ENCODE measurements at places on chromosomes 4 and X.

GRCh38 chr4:126890994-126891393 is 741.8 kb upstream of the INTU start:
- no peak for DNase-seq

DNA sequence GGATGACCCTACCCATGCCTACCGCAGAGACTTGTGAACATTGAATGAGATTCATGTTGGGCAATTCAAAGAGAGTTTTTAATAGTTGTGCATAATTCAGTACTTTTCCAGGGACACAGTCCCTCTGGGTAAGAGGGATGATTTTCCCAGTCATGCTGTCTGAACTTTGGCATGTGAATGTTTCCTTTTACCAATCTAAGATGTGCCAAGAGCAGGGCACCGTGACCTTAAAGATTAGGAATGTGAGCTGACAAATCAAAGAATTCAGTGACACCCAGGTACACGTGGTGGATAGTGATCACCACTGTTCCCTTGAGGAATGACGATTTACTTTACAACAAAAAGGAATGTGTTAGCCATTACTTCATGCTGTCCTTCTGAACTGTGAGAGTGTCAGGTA is 515.6 kb downstream of the PPARGC1A start:
- DNase-seq: no peak

- no peak for DNase-seq
These were observed 833.6 kb upstream of the AGA start for GRCh38 chr4:178275671-178276360.

DNA sequence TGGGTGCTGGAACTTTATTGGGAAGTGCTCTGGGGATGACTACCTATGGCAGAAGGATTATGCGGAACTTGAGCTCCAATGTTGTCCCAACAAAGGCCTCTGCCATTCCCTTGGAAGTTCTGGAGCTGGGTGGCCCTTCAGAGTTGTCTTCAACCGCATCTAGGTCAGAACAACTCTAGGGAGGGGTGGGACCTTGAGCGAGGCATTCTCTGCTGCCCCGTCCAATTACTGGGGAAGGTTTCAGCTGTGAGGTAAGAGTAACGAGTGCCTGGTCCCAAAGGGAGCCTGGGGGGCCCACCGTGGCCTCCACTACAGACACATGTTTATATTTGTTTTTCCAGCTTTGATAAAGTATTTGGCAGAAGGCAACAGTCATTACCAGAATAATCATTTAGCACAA is 79.4 kb downstream of the MAOA start:
- DNase-seq: no peak

DNA sequence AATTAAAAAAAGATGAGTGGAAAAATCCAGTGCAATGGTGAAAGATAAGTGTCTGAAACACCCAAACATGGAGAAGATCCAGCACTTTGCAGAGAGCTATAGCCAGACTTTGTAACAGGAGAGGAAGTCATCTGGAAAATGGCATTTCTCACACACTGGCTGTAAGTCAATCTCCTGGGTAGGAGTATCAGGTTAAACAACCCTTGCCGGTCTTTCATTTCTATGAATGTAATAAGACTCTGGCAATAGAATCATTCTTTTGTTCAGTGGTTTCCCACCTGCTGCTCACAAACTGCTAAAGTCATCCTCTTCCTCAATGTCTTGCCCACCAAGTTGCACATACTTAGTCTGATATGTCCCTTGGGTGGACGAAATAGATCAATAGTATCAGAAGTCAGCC is 94.0 kb upstream of the ATP8A1 start:
- DNase-seq: no peak

GRCh38 chr4:110085131-110085530 is 113.3 kb downstream of the ELOVL6 start:
- DNase-seq: no peak

DNA sequence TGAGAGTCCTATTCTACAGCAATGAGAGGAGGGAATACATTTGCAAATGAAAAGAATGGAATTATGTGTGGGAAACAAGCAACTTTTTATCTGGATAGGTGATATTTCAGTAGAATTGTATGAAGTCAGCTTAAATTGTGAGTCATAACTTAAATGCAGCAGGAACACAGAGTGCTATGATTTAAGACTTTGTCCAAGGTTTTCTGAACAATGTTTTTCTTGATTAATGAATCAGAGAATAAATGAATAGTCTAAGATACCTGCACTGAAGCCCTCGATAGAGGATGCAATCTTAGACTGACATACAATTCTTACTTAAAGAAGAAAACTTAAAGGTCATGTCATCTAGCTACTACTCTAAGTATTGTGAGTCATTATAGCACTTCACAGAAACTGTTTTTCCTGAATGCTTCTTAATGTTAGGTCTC is 8.0 kb downstream of the ARHGEF38 start:
- no peak for DNase-seq

DNA sequence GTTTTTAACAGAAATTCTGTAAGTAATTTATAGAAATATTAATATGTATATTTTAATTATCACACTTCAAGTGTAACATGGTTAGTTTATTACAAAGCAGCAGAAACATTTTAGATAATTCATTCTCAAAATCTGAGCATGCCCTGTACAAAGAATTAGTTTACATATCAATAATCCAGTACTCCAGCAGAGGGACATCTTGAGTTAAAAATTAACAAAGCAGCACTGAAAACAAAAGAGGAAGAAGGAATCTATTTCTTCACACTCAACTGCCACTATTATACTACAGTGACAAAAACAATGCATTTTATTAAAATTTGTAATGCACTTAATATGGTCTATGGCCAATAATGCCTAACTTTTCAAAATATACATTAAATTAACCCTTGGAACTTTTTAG is 179.1 kb upstream of the KLHL4 start:
- DNase-seq: no peak

DNA sequence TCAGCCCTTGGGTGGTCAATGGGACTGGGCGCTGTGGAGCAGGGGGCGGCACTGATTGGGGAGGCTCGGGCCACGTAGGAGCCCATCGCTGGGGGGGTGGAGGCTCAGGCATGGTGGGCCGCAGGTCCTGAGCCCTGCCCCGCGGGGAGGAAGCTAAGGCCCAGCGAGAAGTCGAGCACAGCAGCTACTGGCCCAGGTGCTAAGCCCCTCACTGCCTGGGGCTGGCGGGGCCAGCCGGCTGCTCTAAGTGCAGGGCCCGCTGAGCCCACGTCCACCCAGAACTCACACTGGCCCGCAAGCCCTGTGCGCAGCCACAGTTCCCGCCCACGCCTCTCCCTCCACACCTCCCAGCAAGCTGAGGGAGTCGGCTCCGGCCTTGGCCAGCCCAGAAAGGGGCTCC is 66.4 kb downstream of the ZNF141 start:
- DNase-seq: no peak

DNA sequence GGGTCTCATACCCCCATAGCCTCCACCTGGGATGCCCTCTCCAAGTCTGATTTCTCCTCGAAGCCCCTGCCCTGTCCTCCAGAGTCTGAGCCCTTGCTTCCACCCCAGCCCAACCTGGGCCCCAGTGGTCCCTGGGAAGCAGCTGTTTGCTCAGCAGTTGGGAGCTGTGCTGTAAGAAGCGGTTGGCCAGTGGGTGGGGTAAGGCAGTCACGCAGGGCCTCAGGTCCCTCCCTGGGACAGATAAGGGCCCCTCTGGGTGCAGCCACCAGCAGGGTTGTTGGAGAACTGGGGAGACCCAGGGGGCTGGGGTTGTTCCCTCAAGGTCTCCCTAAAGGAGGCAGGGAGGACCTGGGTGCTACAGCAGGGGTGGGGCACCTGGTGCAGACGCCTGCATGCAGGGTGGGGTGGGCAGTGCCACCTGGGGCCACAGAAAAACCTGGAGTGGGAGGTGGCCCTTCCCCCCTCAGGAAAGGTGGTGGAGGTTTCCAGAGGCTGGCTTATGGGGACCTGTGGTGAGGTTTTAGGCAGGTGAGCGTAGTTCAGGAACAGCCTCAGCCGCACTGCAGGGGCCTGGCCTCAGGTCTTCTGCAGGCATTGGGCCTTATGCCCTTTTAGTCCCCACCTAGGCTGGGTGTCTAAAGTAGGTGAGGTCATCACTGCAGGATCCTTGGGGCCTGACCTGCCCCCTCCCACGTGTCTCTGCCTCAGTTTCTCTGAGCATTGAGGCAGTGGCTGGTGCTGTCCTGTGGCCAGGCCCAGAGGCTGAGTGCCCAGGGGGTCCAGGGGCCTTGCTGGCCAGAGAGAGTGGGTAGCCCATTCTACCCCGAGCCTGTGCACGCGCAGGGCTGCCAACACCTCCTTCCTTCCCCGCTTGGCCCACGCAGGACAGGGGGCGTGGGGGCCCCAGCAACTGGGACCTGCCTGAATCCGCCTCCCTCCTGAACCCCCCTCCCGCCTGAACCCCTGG is 3.1 kb upstream of the SLC26A1 start:
- DNase-seq: no peak

DNA sequence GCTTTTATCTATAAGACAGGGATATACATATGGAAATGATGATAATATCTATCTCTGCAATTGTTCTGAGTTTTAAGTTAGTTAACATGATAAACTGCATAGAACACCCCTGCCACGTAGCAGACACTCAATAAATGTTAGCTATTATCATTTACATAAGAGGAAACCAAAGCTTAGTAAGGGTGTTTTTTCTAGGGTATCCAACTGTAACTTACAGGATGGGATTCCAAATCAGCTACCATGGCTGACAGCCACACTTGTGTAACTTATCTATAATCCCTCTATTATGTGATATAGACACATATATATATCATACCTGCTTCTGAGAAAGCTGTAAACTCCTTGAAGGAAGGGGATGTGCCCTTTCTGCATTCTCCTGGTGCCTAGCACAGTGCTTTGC is 1.1 kb upstream of the SPARCL1 start:
- DNase-seq: no peak

- peak; percentile 15 for DNase-seq
These were observed 763.6 kb upstream of the AGA start for GRCh38 chr4:178205826-178206225.

- peak; percentile 45 for DNase-seq
These were observed at the start of gene HPSE for GRCh38 chr4:83334425-83335241. Gene HPSE, minus strand, starts transcription at chr4:83334848. Its CDS starts 66 bp downstream, at chr4:83334782.

DNA sequence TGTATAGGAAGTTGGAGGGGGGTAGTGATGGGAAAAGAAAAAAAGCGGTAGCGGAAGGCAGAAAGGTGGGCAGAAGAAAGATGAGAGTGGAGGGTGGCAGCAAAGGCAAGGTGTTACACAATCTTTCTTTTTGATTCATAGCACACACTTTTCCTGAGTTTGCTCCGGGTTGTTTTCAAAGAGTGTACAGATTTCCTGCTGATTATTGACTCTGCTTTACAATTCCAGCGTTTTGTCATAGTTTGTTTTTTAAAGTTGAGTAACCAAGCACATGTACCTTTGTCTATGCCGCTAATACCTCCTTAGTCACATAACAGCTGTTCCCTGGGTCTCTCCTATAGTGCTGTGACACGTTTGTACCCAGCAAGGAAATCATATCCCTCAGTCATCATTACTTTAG is 50.3 kb downstream of the AGA start:
- DNase-seq: no peak

GRCh38 chrX:30741545-30741944 is 88.3 kb downstream of the GK start:
- no peak for DNase-seq

- DNase-seq: no peak
These were observed 289.3 kb upstream of the GATB start for GRCh38 chr4:152050106-152050505.

- no peak for DNase-seq
These were observed 74.7 kb upstream of the GPM6B start for GRCh38 chrX:13891377-13892140.

DNA sequence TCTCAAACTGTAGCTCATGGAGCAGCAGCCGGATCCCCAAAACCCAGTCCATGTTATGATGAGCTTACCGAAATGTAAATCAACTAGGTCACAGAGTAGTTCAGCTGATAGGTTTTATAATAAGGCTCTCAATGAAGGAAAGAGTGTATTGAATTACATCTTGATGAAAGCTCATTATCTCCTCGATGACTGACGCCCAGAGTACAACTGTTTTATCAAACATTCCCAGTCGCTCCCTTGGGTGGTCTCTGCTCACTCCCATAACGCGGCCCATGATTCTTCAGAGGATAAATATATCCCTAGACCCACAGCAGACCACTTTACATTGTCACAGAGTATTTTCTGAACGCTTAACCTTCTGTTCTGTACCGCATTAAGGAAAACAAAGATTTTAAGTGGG is 452.3 kb upstream of the GALNT7 start:
- no peak for DNase-seq

- no peak for DNase-seq
These were observed 642.8 kb upstream of the DIPK2B start for GRCh38 chrX:45843518-45843917.

DNA sequence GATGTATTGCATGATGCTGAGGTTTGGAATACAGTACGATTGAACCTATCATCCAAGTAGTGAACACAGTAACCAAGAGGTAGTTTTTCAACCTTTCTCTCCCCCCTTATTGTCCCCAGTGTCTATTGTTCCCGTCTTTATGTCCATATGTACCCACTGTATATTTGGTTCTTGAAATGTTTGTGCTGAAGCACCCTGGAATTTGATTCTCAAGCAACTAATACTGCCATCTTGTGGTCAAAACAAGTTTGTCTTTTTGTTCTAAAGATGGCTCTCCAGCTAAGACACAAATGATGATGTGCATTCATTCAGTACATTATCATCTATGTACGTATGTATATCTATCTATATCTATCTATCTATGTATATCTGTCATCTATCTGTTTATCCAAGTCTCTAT is 33.5 kb upstream of the DCX start:
- no peak for DNase-seq

GRCh38 chr4:156901871-156902270 is 69.7 kb downstream of the PDGFC start:
- DNase-seq: no peak

DNA sequence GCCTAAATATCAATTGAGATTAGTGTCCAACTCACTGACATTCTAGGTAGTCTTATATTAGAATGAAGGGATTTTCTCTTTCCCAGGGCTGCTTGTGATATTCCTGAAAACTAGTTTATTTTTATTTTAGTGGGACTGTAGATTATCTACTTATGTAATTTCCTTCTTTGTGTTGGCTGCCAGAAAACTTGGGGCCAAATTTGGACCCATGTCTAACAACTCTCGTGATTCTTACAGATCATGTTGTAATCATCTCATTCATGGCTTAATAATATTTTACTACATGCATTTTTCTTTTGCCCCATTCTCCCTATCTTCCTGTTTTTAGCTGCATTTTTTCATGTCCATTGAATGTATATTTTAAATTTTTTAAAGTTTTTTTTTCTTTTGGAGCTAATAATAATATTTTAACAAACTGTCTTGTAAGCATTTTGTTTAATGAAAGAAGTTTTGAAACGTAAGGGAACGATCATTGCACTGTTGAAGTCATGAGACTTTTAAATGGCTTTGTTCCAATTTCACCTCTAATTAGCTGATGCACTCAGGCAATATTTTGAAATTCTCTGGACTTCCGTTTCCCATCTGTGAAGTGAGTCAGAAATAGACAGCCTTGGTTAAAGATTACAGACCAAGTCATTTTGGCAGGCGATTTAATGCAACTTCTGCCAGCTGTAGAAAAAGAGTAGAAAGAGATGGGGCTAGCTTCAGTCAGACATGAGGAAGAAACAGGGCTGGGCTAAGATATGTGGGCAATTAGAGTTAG is 14.3 kb upstream of the TDO2 start:
- DNase-seq: no peak

- no peak for DNase-seq
These were observed 1.9 kb downstream of the SOWAHB start for GRCh38 chr4:76896048-76896447.

- DNase-seq: no peak
These were observed 21.6 kb downstream of the CCNG2 start for GRCh38 chr4:77178560-77178959.

GRCh38 chrX:44927398-44927797 is 54.4 kb downstream of the KDM6A start:
- DNase-seq: no peak

- DNase-seq: no peak
These were observed 969.1 kb upstream of the PCDH10 start for GRCh38 chr4:132180020-132180427.

All from iPS DF 19.7 (cell line).